PC-3 (cell line): ENCODE measurements at places on chromosomes 5 and 9.

DNA sequence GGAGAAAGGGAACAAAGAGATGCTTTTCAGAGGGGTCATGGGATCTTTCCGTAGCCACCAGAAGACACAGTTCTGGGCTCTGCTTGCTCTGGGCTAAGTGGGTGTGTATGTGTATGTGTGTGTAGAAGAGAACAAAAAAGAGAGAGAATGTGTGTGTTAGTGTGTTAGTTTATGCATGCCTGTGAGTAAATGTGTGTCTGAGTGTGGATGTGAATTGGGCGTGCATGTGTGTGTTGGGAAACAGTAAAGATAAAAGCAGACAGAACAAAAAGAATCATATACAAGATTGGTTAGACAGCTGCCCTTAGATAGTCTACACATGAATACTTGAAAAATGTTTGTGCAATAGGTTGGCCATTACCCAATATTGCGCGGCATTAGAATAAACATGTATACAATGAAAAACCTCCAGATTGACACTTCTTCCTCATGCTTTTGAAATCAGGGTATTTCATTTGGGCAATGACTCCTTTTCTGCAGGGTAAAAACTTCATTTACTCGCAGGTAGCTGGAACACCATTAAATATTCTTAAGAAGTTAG is 36.5 kb upstream of the HSPA9 start:
- no peak for DNase-seq

- DNase-seq: no peak
These were observed 16.6 kb downstream of the ZFP62 start for GRCh38 chr5:180844432-180844831.

DNA sequence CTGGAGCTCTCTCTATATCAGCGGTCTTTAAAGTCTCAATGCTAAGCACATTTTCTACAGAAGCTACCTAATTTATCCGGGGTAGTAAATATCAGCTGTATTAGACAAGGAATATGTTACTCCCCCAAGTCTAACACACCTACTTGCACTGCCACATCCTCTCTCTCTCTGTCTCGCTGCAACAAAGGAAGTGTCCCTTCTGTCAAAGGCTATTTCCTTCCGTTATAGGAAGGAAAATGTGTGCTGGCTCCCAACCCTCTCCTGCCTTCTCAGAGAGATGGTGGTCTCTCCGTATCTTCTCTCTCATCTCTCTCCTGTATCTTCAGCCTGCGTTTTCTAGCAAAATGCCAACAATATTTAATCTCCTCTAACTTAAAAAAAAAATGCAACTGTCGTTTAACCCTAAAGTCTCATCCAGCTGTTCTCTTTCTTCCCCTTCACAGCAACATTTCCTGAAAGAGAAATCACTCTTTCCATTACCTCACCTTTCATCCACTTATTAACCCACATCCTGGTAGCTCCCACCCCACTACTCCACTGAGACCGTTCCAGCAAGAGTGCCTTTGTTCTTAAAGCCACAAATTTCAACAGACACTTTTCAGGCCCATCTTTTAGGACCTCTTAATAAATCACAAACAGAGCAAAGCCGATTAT is 2.3 kb downstream of the TTF1 start:
- DNase-seq: no peak

DNA sequence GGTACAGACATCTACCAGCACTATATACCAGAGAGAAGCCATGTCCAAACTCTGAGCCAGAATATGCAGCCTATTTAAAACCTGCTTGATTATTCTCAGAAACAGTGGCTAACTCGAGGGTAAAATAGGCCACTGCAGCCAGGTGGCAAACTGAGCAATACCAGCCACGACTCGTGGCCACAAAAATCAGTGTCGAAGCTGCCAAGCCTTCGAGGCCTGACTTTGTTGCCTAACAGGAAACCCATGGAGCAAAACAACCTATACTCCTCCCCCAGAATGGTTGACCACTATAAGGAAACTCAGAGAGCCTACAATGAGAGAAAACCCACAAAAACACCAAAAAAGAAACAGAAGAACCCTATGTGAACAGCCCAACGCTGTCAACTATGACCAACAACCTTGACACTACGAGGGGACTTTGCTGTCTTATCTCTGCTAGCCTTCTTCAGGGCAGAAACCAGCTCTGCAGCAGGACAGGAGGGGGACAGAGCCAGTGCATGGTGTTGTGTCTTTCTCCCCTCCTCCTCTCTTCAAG is 133.8 kb downstream of the TMEM174 start:
- no peak for DNase-seq

GRCh38 chr9:132733260-132733815 is 63.1 kb downstream of the GTF3C4 start:
- DNase-seq: no peak
